Esophagus squamous epithelium (tissue), 5 donors: ENCODE measurements at places on chromosomes 3 and 15. TPM values are rescaled to one million over a fixed set of nuclear protein-coding genes. Genes with fewer than 3 reads are reported as not detected.
A peak's percentile ranks its signal among the peaks of the same experiment; 100 is the strongest.

The CCK gene
- 1.9 TPM for total RNA-seq

The TUSC7 gene
- total RNA-seq: not detected

The CCDC32 gene
- 7.3 TPM for total RNA-seq

The AHSG gene
- not detected for total RNA-seq

The PLSCR5 gene
- total RNA-seq: not detected

The NANOGP8 gene
- total RNA-seq: 1.6 TPM

The CHL1 gene
- 29.3 TPM for total RNA-seq

DNA sequence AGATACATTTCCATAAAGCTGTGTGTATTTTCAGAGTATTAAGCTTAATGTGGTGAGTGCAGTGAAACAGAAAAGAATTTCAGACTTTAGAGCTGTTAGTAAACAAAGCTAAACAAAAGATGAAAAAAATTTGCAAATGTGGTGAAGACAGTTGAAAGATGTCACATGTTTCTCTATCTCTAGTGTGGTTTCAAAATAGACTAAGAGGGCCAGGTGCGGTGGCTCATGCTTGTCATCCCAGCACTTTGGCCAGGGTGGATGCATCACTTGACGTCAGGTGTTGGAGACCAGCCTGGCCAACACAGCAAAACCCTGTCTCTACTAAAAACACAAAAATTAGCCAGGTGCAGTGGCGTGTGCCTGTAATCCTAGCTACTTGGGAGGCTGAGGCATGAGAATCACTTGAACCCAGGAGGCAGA, 466.0 kb upstream of the NR2F2 start:
- DNase-seq: no peak
- no peaks in the 10 kb centered on the region for H3K27me3 ChIP-seq
- H3K4me1 ChIP-seq: no peaks in the 10 kb centered on the region
- H3K36me3 ChIP-seq: no peaks in the 10 kb centered on the region
- no peak overlapping the region for H3K27ac ChIP-seq

GRCh38 chr3:156492801-156493261, 62.1 kb downstream of the SSR3 start:
- DNase-seq: no peak
- no peaks in the 10 kb centered on the region for H3K36me3 ChIP-seq
- H3K4me1 ChIP-seq: no peaks in the 10 kb centered on the region
- no peak overlapping the region for H3K4me3 ChIP-seq
- H3K27ac ChIP-seq: no peak overlapping the region
- no peaks in the 10 kb centered on the region for H3K27me3 ChIP-seq

DNA sequence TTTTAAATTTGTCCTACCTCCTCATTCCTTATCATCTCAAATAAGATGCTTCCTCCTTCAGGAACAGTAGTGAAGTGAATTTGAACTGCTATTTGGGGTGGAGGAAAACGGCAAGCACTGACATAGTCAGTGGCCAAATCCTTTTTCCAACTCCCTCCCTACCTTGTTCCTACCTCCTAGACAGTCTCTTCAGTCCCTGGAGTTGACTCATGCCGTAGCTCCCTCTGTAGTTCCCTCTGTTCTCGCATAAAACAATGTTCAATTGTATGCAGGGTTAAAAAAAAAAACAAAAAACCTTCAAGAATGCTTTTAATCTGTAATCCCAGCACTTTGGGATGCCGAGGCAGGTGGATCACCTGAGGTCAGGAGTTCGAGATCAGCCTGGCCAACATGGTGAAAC, 1.4 kb downstream of the UBR1 start:
- H3K27ac ChIP-seq: no peak overlapping the region
- no peaks in the 10 kb centered on the region for H3K27me3 ChIP-seq
- H3K36me3 ChIP-seq: no peaks in the 10 kb centered on the region
- peak overlapping the region; percentile 86 for H3K4me3 ChIP-seq
- no peak for DNase-seq
- peaks cover 30% of the 10 kb centered on the region for H3K4me1 ChIP-seq

GRCh38 chr15:85607842-85608241, 186.9 kb downstream of the KLHL25 start:
- H3K27ac ChIP-seq: peak overlapping the region; percentile 74
- H3K4me3 ChIP-seq: no peak overlapping the region
- no peaks in the 10 kb centered on the region for H3K27me3 ChIP-seq
- DNase-seq: no peak
- H3K36me3 ChIP-seq: no peaks in the 10 kb centered on the region

DNA sequence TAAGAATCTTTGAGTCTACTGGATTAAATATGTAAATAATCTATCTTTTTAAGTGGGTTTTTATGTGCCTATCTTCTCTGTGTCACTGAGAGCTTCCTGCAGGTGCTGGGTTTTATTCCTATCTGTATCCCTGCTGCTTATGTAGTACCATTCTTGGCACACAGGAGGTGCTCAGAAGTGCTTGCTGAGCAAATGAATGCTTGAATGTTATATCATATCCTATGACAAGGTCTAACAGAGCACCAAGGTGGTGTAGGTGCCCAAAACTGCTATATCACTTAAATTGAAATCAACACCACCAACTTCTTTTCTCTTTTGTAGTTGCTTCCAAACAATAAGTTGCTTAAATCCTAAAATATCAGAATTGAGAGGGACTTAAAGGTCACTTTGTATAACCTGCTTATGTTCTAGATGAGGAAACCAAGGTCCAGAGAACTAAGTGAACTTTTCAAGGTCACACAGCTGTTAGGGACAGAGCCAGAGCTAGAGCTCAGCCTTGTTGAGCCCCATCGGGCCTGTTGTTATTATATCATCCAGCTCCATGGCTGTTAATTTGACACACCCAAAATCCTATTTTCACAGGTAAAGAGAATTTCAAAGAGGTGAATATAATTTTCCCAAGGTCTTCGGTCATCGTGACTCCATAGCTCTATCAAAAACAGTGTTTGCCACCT, 46.0 kb downstream of the CCNL1 start:
- H3K27me3 ChIP-seq: no peaks in the 10 kb centered on the region
- no peak for DNase-seq
- H3K36me3 ChIP-seq: no peaks in the 10 kb centered on the region
- H3K27ac ChIP-seq: no peak overlapping the region

- H3K4me3 ChIP-seq: no peak overlapping the region
- no peaks in the 10 kb centered on the region for H3K27me3 ChIP-seq
- no peaks in the 10 kb centered on the region for H3K36me3 ChIP-seq
- H3K27ac ChIP-seq: no peak overlapping the region
These were observed 259.0 kb downstream of the MECOM start for GRCh38 chr3:169404520-169404890.

DNA sequence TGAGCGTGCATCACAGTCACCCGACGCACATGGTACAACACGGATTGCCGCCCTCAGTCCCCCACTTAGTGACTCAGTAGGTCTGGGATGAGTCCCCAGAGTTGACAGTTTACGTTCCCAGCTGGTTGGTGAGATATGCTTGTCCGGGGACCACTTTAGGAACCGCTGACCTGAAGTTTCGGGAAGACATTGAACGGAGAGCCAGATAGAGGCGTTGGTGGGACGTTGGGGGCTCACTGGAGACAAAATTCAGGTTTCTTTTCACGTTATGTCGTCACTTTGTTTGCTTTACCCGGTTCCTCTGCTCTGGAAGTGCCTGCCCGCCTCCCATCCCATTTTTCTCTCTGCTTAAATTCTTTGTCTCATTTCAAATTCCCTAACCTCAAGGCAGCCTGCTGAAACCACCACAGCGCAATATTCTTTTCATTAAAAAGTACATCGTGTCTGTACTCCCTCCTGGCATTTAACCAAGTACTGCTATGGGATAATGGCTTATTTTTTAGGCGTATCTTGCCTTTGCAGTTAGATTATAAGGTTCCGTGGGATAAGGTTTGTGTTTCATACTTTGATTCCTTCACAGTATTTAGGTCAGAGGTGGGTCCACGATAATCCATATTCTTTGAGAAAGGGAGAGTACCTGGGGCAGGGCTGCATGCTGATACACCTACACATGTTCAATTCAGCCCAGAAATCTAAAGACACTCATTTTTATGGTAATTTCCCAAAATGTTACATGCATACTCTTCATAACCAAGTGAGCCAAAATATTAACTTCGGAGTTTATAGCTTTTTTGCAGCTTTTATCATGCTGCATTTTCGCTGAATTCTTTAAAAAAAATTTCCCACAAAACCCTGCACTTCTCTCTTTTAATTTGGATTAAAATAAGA, 921 bp downstream of the LMLN start:
- H3K27me3 ChIP-seq: no peaks in the 10 kb centered on the region
- H3K4me3 ChIP-seq: peak overlapping the region; percentile 90
- peaks cover 20% of the 10 kb centered on the region for H3K4me1 ChIP-seq
- H3K27ac ChIP-seq: peak overlapping the region; percentile 87
- DNase-seq: no peak

- no peak for DNase-seq
- H3K27ac ChIP-seq: no peak overlapping the region
- no peak overlapping the region for H3K4me3 ChIP-seq
These were observed 115.5 kb downstream of the KLHL25 start for GRCh38 chr15:85679231-85679630.

DNA sequence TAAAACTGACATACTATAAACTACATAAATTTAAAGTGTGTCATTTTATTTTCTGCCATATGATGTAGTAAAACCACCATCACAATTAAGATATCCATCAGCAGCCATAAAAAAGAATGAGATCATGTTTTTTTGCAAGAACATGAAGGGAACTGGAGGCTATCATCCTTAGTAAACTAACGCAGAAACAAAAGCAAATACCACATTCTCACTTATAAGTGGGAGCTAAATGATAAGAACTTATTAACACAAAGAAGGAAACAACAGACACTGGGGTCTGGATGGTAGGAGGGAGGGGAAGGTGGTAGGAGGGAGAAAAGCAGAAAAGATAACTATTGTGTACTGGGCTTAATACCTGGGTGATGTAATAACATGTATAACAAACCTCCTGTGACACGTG, 24.6 kb downstream of the CCDC14 start:
- H3K4me3 ChIP-seq: no peak overlapping the region
- H3K4me1 ChIP-seq: no peaks in the 10 kb centered on the region
- no peaks in the 10 kb centered on the region for H3K27me3 ChIP-seq

DNA sequence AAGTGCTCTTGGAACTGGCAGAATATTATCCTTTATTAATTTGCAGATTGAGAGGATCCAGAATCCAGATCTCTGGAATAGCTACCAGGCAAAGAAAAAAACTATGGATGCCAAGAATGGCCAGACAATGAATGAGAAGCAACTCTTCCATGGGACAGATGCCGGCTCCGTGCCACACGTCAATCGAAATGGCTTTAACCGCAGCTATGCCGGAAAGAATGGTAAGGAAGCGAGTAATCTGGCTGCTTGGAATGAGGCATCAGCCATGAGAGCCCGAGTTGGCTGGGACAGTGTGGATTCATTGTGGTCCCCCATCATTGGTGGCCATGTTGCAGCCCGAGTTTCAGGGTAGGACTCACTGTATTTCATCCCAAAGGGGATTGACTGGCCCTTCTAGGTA, 47.1 kb downstream of the PARP14 start:
- H3K27ac ChIP-seq: no peak overlapping the region
- H3K36me3 ChIP-seq: no peaks in the 10 kb centered on the region
- no peaks in the 10 kb centered on the region for H3K4me1 ChIP-seq
- DNase-seq: no peak
- H3K27me3 ChIP-seq: no peaks in the 10 kb centered on the region

GRCh38 chr3:51691021-51691420, 15.8 kb upstream of the GRM2 start:
- H3K27ac ChIP-seq: peak overlapping the region; percentile 28
- H3K4me1 ChIP-seq: peaks cover 24% of the 10 kb centered on the region
- no peak overlapping the region for H3K4me3 ChIP-seq
- peaks cover 100% of the 10 kb centered on the region for H3K36me3 ChIP-seq
- no peaks in the 10 kb centered on the region for H3K27me3 ChIP-seq

DNA sequence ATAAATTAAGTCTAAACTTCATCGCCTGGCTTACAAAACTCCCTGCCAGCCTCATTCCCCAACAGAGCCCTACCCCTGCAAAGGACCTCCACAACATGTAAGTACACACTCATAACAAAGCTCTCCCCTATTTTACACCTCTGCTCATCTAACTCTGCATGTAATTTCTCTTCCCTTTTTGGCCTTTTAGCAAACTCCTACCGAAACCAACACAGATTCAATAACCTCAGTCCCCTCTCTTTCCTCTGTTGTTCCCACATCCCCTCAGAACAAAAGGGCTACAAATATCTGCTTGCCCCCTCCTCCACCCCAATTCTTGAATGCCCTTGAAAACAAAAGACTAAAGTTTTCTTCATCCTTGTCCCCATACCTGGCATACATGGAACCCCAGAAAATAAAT, 662 bp downstream of the UBL7 start:
- H3K27me3 ChIP-seq: no peaks in the 10 kb centered on the region
- H3K4me1 ChIP-seq: peaks cover 29% of the 10 kb centered on the region
- peak overlapping the region; percentile 84 for H3K27ac ChIP-seq
- H3K36me3 ChIP-seq: peaks cover 33% of the 10 kb centered on the region
- no peak for DNase-seq

GRCh38 chr15:83549623-83550022, 102.5 kb downstream of the SH3GL3 start:
- no peaks in the 10 kb centered on the region for H3K4me1 ChIP-seq
- no peak overlapping the region for H3K4me3 ChIP-seq
- H3K36me3 ChIP-seq: no peaks in the 10 kb centered on the region
- no peak overlapping the region for H3K27ac ChIP-seq
- no peak for DNase-seq
- no peaks in the 10 kb centered on the region for H3K27me3 ChIP-seq

DNA sequence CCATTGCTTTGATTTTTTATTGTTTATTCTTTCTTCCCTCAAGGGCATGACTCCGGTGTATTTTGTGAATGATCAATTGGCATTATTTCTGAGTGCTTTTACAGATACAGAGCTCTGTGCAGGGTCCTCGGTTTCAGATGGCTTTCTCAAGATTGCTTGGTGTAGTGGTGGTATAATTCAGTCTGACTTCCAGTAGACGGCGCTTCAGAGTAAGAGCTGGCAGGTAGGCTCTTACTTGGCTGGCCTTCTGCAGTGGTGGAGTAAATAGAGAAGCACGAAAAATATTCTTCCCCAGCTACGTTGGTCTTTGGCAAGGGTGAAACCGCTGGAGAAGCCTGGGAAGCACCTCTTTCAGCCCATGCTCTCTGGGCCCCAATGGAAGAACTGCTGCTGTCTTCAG, 723.0 kb upstream of the BCHE start:
- no peak for DNase-seq
- H3K36me3 ChIP-seq: no peaks in the 10 kb centered on the region

DNA sequence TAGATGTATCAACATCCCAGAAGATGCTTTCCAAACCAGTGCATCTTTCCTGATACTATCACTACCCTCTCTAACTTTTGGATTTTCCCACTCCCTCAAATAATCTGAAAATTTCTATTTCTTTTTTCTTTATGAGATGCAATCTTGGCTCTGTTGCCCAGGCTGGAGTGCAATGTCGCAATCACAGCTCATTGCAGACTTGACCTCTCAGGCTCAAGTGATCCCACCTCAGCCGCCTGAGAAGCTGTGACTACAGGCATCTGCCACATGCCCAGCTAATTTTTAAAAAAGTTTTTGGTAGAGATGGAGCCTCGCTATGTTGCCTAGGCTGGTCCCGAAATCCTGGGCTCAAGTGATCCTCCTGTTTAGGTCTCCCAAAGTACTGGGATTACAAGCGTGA, 239.7 kb downstream of the SUCLG2 start:
- no peak for DNase-seq
- H3K4me1 ChIP-seq: no peaks in the 10 kb centered on the region
- no peak overlapping the region for H3K4me3 ChIP-seq
- no peaks in the 10 kb centered on the region for H3K36me3 ChIP-seq
- H3K27me3 ChIP-seq: no peaks in the 10 kb centered on the region

GRCh38 chr15:48946840-48947187, 16.9 kb downstream of the SHC4 start:
- no peaks in the 10 kb centered on the region for H3K27me3 ChIP-seq
- no peaks in the 10 kb centered on the region for H3K4me1 ChIP-seq
- no peak overlapping the region for H3K4me3 ChIP-seq
- no peaks in the 10 kb centered on the region for H3K36me3 ChIP-seq
- no peak for DNase-seq
